Kidney (tissue), 22 donors: ENCODE measurements at places on chromosomes 6 and 20. TPM values are rescaled to one million over a fixed set of nuclear protein-coding genes. Genes with fewer than 3 reads are reported as not detected.

GRCh38 chr6:83883240-83883639 lies 23.8 kb downstream of the CYB5R4 start:
- H3K27me3 ChIP-seq: no peaks in the 10 kb centered on the region
- no peak overlapping the region for H3K27ac ChIP-seq
- no peaks in the 10 kb centered on the region for H3K4me1 ChIP-seq
- DNase-seq: no peak
- H3K36me3 ChIP-seq: no peaks in the 10 kb centered on the region

- no peaks in the 10 kb centered on the region for H3K36me3 ChIP-seq
- no peak overlapping the region for H3K4me3 ChIP-seq
- H3K27me3 ChIP-seq: no peaks in the 10 kb centered on the region
- DNase-seq: no peak
Observed at GRCh38 chr6:150613269-150613668, 13.6 kb downstream of the PLEKHG1 start.

DNA sequence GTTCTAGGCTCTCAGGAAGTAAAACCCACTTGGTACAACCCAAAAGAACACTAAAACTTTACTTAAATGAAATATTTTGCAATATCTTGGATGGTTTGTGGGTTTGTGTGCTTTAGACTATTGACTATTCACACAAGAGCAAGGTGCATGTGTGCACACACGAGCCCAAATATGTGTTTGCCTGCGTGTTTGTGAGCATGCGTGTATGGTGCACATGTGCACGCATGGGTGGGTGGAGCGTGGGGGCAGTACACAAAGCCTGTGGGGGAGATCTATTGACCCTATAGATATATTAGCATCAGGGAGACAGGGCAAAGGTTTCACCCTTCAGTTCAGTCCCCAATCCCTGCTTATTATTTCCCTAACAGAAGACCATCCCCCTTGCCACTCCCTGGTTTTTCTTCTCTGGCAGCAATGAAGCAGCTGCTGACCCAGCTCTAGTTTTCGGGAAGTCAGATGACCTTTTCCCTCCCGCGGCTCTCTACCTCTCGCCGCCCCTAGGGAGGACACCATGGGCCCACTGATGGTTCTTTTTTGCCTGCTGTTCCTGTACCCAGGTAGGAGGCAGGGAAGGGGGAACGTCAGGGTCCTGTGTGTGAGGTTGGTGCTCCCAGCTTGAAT lies at the start of gene C2:
Gene C2, plus strand, starts transcription at position 476 of the 621 bp plus-strand sequence. Its CDS starts 36 bp downstream, at position 512.
- H3K27me3 ChIP-seq: no peaks in the 10 kb centered on the region
- H3K27ac ChIP-seq: no peak within 1 kb of the TSS
- H3K4me3 ChIP-seq: peak within 1 kb of the TSS; percentile 56
- DNase-seq: no peak
- H3K36me3 ChIP-seq: no peaks in the 10 kb centered on the region

- no peak overlapping the region for H3K27ac ChIP-seq
- no peaks in the 10 kb centered on the region for H3K36me3 ChIP-seq
- no peak overlapping the region for H3K4me3 ChIP-seq
- H3K27me3 ChIP-seq: no peaks in the 10 kb centered on the region
- H3K4me1 ChIP-seq: no peaks in the 10 kb centered on the region
- DNase-seq: no peak
Observed at GRCh38 chr6:118335325-118335816, 212.7 kb upstream of the PLN start.

- no peak overlapping the region for H3K4me3 ChIP-seq
- H3K27ac ChIP-seq: no peak overlapping the region
- no peaks in the 10 kb centered on the region for H3K36me3 ChIP-seq
- H3K27me3 ChIP-seq: no peaks in the 10 kb centered on the region
- no peaks in the 10 kb centered on the region for H3K4me1 ChIP-seq
Observed at GRCh38 chr6:43849844-43850243, 79.8 kb downstream of the VEGFA start.

DNA sequence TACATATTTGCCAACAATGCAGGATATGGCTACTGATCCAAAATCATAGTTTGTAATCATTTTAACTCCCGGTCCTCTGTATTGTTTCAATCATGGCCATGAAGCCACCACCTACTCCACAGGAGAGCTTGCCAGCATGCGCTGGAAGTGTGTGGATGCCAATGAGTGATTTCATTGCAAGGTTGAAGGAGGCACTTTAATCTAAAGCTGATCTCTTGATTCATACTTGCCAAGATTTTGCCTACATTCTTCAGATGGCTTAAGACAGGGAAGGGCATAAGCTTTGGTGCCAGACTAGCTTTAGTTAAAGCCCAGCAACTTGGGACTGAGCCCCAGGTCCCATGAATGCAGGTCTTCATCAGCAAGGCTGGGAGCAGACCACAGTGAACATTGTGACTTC lies 58.8 kb downstream of the TPD52L1 start:
- H3K27ac ChIP-seq: no peak overlapping the region
- no peaks in the 10 kb centered on the region for H3K4me1 ChIP-seq
- DNase-seq: no peak
- no peak overlapping the region for H3K4me3 ChIP-seq
- H3K36me3 ChIP-seq: no peaks in the 10 kb centered on the region

FLRT3 gene
- 14.2 TPM for polyA plus RNA-seq

- no peak overlapping the region for H3K4me3 ChIP-seq
- H3K27ac ChIP-seq: no peak overlapping the region
- DNase-seq: no peak
- no peaks in the 10 kb centered on the region for H3K36me3 ChIP-seq
- H3K27me3 ChIP-seq: no peaks in the 10 kb centered on the region
Observed at GRCh38 chr6:80223743-80224212, 117.3 kb downstream of the BCKDHB start.

GRCh38 chr6:25004357-25004756 lies 68.6 kb upstream of the RIPOR2 start:
- no peak overlapping the region for H3K27ac ChIP-seq
- H3K27me3 ChIP-seq: no peaks in the 10 kb centered on the region
- no peak for DNase-seq
- H3K4me1 ChIP-seq: no peaks in the 10 kb centered on the region

GRCh38 chr6:79030511-79030910 lies 47.5 kb downstream of the PHIP start:
- H3K4me3 ChIP-seq: no peak overlapping the region
- H3K36me3 ChIP-seq: peaks cover 4% of the 10 kb centered on the region
- no peaks in the 10 kb centered on the region for H3K27me3 ChIP-seq

DNA sequence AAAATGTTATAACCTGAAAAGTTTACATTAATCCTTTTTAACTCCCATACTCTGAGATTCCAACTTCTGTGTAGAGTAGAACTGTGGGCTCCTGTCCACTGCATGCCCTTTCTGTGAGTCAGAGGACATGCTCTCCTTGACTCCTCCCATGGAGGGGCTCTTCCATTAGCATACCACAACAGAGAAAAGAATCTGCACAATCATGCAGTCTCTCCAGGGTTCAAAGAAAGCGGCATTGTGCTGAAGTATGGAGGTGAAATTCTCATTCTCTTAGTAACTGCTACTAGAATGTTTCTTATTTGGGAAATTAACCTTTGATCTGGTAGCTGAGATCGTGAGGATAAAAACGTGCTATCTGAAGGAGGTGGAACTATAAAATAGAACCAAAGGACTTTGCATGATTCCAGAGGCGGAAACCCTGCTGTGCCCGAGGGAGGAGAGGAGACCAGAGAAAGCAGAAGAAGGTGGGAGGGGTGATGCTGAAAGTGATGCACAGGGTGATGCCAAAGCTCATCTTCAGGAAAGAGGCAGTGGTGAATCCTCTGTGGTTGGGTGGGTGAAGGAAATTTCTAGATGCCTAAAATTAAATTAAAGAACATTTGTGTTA lies 202.2 kb upstream of the PCSK2 start:
- DNase-seq: no peak
- H3K4me1 ChIP-seq: no peaks in the 10 kb centered on the region
- H3K27ac ChIP-seq: no peak overlapping the region

GRCh38 chr6:1146500-1146899 lies 165.4 kb upstream of the FOXQ1 start:
- no peaks in the 10 kb centered on the region for H3K27me3 ChIP-seq
- DNase-seq: no peak
- no peaks in the 10 kb centered on the region for H3K36me3 ChIP-seq
- no peaks in the 10 kb centered on the region for H3K4me1 ChIP-seq
- no peak overlapping the region for H3K4me3 ChIP-seq

- H3K4me3 ChIP-seq: no peak overlapping the region
- H3K27ac ChIP-seq: no peak overlapping the region
Observed at GRCh38 chr6:23875006-23875405, 251.0 kb upstream of the NRSN1 start.

GRCh38 chr6:124999105-124999764 lies 37.0 kb downstream of the RNF217 start:
- no peak overlapping the region for H3K4me3 ChIP-seq
- peaks cover 2% of the 10 kb centered on the region for H3K4me1 ChIP-seq
- no peak overlapping the region for H3K27ac ChIP-seq
- no peaks in the 10 kb centered on the region for H3K27me3 ChIP-seq

DNA sequence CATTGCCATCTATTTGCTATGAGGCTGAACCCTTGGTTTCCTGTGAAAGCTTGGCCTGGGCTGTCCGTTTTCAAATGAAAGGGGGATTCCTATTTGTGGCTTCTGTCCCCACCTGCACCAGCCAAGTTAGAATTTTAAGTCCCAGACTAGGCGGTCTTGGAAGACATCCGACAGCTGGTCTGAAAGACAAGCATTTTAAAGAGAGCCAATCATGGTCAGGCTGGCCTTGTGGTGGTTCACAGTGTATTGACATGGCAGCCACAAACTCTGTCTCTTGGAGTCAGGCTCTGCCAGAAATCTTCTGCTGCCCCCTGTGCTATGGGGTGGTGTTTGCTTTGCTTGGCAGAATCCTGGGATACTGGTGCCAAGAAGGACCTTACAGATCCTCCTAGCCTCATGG lies 319.2 kb upstream of the MOCS1 start:
- DNase-seq: no peak
- H3K4me3 ChIP-seq: no peak overlapping the region

LAMA2 gene
- 2.2 TPM for polyA plus RNA-seq

GRCh38 chr20:13373400-13373799 lies 152.3 kb downstream of the ISM1 start:
- H3K27me3 ChIP-seq: no peaks in the 10 kb centered on the region
- H3K4me3 ChIP-seq: no peak overlapping the region
- H3K36me3 ChIP-seq: no peaks in the 10 kb centered on the region
- H3K27ac ChIP-seq: no peak overlapping the region
- no peaks in the 10 kb centered on the region for H3K4me1 ChIP-seq

- no peaks in the 10 kb centered on the region for H3K27me3 ChIP-seq
- peak; percentile 44 for DNase-seq
- H3K4me1 ChIP-seq: no peaks in the 10 kb centered on the region
Observed at GRCh38 chr6:114638341-114638740, 295.5 kb upstream of the HS3ST5 start.

DNA sequence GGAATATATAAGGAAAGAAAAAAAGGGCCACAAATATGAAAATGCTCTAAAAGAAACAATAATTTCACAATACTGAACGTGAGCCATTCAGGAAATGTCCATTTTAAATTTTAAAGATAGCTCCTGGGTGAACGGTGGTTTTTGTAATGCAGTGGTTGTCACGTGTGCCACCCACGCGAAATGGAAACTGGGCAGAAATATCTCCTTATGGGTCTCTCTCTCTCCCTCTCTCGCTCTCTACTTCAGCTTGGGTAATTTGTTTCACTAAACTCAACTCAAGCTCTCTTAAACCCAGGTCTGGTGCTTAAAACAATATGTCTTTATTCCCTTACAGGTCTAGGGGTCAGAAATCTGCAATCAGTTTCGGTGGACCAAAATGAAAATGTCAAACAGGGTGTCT lies 150.8 kb downstream of the OR2B2 start:
- no peak for DNase-seq
- H3K36me3 ChIP-seq: no peaks in the 10 kb centered on the region
- no peaks in the 10 kb centered on the region for H3K4me1 ChIP-seq
- H3K4me3 ChIP-seq: no peak overlapping the region
- no peak overlapping the region for H3K27ac ChIP-seq
- no peaks in the 10 kb centered on the region for H3K27me3 ChIP-seq

HTR1E gene
- not detected for polyA plus RNA-seq

DNA sequence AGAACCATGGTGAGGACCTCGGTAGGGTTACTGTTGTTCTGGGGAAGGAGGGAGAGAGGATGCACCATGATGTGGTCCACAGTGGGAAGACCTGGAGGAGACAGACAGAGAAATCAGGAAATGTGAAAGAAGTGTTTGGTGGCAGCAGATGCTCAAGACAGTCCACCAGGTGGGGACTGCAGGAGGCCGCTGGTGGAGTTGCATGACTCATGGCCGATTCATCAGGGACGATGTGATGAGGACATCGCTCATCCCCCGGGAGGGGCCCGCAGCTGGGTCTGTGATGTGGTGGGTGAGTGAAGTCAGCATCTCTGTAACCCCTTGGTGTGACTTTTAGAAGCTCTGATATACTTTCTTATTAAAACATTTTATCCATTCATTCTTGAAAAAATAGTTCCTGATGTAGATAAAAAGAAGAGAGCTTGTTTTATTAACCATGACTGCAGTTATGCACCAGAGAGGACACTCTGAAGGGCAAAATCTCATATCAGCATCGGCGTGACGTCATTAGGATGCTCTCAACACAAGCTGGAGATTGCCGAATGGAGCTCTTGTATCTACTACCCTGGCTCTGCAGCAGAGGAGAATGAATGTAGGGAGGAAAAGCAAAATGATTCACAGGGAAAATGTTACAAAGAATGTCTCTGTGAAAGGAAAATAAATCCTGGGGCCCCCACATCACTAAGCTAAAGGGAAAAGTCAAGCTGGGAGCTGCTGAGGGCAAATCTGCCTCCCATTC lies 71.2 kb downstream of the RAMACL start:
- no peaks in the 10 kb centered on the region for H3K4me1 ChIP-seq
- H3K27me3 ChIP-seq: no peaks in the 10 kb centered on the region

DNA sequence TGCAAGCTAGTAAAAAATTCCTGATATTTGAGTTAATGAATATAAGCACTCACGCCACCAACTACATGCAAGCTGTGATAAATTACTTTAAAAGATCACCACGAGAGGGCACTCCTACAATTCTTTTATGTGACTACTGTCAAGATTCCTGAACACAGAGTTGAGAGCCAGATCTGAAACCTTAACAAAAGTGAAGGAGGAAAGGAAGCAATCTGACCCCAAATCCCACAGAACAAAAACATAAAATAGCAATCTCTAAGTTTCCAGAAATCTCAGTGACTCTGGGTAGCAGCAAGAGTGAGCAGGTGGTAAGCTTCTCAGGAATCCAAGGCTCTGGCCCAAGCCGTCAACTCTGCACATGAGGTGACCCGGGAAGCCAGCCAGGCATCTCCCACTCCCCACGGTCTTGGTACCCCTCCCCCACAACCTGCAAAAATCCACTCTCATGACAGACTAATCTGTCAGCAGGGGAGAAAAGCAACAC lies 55.1 kb downstream of the STAU1 start:
- H3K36me3 ChIP-seq: peaks cover 7% of the 10 kb centered on the region
- H3K27ac ChIP-seq: no peak overlapping the region
- H3K27me3 ChIP-seq: no peaks in the 10 kb centered on the region
- peak; percentile 93 for DNase-seq
- no peak overlapping the region for H3K4me3 ChIP-seq
